Body of pancreas (tissue), 4 donors: ENCODE measurements at places on chromosomes 6 and 20.

DNA sequence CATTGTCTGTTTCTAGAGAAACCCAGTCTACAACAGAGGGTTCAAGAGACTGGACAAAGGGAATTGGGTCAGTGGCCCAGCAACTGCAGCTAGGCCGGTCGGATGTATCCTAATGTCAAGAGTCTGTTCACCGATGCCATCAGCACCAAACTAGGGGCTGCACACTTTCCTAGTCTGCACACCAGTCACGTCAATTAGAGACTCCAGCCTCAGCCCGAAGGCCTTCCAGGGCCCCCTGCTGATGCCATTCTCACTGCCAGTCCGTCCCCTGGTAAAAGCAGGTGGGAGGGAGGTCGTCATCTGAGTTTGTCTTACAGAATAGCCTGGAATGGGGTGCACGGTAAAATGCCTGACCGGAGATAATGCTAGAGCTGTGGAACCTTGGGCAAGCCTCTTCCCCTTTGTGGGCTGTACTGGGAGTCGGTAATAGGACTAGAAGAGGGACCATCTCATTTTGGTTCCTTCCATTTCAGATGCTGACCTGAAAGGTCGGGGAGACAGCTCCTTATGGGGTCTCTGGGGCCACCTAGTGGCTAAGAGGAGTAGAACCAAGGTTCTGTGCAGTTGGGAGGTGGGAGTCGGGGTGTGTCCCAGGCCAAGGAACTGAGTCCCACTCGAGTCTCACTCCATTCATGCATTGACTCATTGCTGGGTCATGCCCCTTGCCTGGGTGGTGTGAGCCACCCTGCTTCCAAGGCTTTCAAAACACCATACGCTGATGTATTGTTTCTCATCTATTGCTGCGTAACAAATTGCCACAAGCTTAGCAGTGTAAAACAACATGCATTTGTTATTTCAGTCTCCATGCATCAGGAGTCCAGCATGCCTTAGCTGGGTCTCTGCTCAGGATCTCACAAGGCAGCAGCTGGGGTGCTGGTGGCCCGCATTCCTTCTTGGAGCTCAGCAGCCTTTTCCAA, 5.1 kb downstream of the SOX12 start:
- peak; percentile 66 for DNase-seq

DNA sequence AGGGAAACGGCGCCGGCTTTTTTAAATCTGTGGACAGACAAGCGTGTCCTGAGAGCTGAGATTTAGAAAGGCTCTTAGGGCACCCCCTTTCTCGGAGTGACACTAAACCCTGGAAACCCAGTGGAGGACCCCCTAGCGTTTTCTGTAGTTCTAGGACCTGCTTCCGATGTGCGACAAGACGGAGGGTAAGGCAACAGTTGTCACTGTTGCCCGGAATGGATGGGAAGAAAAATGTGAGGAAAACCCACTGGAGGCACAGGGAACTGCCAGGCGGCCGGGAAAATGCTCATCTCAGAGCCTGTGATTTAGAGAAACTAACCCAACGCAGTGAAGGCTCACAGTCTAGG, 551 bp upstream of the ATP5F1E start:
- DNase-seq, result no peak

DNA sequence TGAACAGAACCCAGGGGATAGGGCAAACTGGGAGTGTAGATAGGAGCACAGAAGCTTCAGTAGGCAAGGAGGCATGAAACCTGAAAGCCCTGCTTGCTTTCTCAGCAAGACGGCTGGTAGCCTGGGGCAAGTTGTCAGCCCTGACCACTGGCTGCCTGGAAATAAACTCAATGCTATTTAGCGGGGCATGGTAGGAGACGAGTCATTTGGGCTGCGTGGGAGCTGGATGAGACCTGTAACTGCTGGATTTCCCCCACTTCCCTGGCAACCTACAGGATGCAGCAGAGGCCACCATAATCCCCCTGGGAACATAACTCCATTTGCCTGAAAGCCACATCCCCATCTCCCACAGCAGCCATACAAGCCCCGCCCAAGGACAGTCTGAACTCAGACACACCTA, 332.6 kb upstream of the TBX18 start:
- DNase-seq, result no peak

- no peak for DNase-seq
Measured at GRCh38 chr6:27726619-27727023, 185.6 kb downstream of the OR2B2 start.

DNA sequence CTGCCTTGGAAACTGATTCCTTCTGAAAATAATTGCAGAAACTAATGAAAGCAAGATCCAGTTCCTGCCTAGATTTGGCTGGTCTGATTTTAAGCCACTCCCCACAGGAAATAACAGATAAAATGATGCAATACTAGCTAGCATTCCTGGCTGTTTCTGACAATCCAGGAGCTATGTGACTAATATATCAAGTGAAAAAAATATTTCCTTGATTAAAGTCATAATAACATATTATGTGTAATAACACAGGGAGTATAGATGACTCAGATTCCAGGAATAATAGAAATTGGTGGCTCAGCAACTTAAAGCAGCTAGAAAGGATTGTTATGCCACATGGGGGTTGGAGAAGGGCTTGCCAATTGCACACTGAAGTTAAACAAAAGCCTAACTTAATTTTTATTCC, 182.7 kb upstream of the SALL4 start:
- no peak for DNase-seq

DNA sequence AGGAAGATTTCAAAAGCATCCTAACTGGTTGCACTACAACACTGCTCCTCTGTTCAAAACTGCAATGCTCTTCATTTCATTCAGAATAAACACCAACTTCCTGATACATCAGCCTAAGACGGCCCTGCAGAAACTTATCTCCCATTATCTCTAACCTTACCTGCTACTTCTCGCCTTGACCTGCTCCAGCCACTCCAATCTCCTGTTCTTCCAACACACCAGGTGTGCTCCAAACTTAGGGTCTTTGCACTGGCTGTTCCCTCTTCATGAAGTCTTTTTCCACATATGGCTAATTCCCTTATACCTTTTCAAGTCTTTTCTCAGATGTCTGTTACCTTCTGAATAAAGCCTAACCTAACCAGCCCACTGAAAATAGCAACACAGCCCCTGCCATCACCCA, 32.1 kb downstream of the PHIP start:
- DNase-seq, result no peak

DNA sequence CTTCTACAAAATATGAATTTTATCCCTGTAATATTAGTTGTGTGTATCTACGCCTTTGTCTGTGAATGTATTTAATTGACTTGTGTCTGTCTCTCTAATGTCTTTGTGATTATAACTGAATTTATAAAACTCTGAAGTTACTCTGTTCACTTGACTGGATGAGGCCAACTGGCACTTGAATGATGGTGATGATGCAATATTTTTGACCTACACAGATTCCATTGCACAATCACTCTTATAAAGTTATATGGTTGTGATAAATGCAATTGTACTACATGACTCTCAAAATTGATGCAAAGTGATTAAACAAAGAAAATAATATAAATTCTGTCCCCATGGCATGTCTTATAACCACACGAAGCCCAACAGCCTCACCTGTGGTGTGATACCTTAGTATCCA, 287.3 kb upstream of the PLN start:
- DNase-seq, result no peak

DNA sequence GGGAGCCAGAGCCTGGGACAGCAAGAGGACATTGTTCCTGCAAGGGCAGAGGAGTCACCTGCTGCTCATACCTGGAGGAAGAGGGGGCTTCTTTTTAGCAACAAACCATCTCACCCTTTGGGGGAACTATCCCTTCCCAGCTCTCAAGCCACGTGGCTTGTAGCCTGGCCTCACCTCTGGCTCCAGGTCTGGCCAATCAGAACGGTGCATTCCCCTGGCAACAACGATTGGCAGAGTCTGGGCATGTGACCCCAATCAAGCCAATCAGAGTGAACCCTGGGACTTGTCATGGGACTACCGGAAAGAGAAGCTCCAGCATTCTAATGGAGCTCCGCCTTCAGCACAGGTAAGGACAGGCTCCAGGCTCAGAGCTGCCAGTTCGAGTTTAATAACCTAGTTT, 33.6 kb downstream of the KCNB1 start:
- no peak for DNase-seq

DNA sequence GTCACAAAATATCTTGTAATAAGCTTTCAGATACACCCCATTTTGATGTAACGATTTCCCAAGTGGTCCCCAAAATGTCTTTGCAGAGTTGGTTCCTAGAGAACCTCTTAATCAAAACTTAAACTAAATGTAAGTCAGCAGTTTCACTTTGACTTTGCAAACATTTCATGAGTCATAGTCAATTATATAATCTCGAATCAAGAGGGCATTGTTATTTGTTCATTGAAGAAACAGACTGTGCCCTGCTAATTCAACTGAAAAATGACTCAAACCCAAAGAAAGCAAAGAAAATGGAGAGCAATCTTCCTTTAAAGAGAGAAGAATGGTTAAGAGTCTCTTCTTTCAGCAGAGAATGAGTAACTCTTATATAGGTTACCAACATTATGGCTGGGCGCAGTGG, 58.3 kb downstream of the IPCEF1 start:
- no peak for DNase-seq

DNA sequence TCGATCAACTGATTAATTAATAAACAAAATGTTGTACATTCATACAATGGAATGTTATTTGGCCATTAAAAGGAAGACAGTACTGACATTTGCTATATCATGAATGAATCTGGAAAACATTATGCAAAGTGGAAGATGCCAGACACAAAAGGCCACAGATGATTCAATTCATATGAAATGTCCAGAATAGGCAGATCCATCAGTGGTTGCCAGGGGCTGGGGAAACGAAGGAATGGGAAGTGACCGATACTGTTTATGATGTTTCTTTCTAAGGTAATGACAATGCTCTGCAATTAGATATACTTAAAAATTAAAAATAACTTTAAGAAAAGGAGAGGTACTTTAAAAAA, 37.2 kb downstream of the ELOVL5 start:
- DNase-seq, result no peak

- no peak for DNase-seq
Measured at GRCh38 chr20:6007094-6007528, 46.7 kb downstream of the LRRN4 start.

- DNase-seq, result no peak
Measured at GRCh38 chr6:118187568-118188164, 280.6 kb downstream of the SLC35F1 start.

- no peak for DNase-seq
Measured at GRCh38 chr20:46089167-46089416, 670 bp downstream of the NCOA5 start.

GRCh38 chr6:169604076-169604475, 97.8 kb downstream of the WDR27 start:
- DNase-seq, result no peak

GRCh38 chr6:109349419-109349987, 32.8 kb downstream of the CD164 start:
- DNase-seq, result peak; percentile 61

GRCh38 chr6:169557887-169558286, 143.9 kb downstream of the WDR27 start:
- no peak for DNase-seq

DNA sequence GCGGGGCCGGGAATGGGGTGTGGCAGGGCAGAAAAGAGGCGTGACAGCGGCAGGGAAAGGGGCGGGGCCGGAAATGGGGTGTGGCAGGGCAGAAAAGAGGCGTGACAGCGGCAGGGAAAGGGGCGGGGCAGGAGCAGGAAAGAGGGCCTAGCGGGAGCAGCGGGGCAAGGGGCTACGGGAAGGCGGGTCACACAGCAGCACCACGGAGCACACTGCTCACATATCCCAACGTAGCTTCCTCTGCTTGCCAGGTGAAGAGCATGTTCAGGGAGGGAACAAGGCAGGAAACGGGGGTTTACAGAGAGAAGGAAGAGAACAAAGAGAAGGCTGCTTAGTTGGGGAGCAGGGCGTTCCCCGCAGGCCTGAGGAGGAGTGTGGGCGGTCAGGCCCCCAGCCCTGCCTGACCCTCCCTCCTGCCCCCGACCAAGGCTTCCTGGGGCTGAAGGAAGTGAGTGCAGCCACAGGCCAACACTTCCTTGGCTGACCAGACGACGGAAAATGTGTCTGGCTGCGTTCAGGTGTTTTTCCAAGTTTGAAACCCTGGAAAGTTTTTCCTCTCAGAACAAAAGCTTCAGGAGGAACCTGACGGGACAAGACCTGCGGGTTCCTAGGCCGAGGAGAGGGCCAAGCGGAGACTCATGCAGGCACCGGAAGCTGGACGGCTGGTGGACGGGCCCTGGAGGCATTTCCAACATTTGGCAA, 13.8 kb downstream of the UCKL1 start:
- DNase-seq, result peak; percentile 24

DNA sequence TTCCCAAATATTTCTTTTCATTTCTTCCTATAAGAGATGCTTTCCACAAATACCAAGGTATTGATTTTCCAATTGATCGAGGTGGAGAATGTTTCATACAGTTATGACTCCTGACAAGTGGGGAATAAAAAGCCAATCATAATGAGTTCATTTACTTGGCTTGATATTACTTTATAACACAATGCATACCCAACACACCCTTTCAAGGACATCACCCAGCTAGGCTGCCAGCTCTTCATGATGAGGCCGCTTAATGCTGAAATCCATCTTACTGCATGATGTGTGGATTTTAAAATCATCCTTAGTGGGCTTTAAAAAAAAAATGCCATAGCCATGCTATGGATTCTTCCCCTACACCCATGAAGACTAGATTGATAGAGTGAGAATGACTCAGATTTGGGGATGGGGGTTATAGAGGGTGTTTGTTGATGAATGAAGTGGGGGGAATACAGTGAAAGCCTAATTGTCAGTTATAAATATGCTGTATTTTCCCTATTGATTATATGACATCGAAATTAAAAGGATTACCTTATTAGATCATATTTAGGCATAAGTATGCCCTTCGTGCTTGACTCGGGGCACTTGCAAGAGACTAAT, 75.9 kb downstream of the GNAS-AS1 start:
- DNase-seq, result no peak

DNA sequence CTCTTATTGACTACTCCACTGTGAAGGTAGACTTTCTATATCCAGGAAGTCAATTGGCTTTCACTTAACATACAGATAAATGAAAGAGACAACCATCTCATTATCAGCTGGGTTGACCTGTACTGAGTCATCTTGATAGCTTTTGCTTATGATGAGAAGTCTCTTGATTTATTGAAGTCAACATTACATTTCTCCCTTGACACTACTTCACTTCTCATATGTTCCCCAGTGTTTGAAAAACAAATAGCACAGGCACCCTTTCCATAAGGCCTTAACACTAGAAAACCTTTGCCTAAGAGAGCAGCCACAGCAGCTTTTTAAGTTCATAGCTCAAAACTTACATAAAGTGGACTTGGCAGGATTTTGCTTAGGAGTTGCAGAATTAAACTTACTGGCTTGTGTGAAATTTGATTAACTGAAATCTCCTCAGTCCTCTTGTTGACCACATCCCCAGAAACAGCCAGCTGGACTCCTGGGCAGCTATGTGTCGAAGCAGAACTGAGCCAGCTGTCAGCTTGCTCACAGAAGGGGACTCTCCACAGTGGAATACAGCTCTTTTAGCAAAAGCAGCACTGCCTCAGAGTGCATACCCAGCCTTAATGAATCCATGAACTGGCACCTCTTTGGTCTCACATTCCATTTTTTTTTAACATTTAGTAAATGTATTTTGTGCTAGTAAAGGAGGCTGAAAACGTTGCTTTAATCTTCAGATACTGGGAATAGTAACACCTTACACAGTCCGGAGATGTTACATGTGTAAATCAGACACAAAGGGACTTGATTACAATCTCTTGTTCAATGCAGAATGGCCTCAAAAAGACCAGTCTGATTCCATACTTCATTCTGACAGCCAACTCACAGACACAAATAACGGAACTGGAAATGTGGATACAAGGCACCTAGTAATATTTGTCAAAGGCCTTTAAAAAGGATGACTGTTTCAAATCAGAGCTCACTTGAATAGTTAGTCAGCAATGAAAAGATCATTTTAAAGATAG, 1532.7 kb downstream of the HACE1 start:
- DNase-seq, result no peak

- no peak for DNase-seq
Measured at GRCh38 chr6:115882771-115883170, 177.9 kb downstream of the FRK start.
